ENCODE measurements at places on chromosomes 7 and 10.

- H3K27me3 ChIP-seq, result no peaks in the 10 kb centered on the region
- no peaks in the 10 kb centered on the region for H3K36me3 ChIP-seq
- peak overlapping the region; percentile 38 for H3K27ac ChIP-seq
- DNase-seq, result no peak
- H3K4me1 ChIP-seq, result peaks cover 46% of the 10 kb centered on the region
These were observed 287.8 kb upstream of the MKLN1 start for GRCh38 chr7:131039836-131040235.

DNA sequence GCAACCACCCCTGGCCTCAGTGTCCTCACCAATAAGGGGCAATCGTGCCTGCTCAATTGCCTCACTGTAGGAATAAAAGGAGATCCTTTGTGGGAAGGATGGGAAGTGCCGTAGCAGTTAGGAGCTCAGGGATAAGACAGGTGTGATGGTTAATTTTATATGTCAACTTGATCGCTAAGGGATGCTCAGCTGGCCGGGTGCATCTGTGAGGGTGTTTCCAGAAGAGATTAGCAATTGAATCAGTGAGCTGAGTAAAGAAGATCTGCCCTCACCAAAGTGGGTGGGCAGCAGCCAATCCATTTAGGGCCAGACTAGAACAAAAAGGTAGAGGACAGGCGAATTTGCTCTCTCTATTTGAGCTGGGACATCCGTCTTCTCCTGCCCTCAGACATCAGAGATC is 46.3 kb downstream of the BUB3 start:
- no peak overlapping the region for H3K4me3 ChIP-seq
- no peak overlapping the region for H3K27ac ChIP-seq
- no peaks in the 10 kb centered on the region for H3K27me3 ChIP-seq
- no peak for DNase-seq
- no peaks in the 10 kb centered on the region for H3K36me3 ChIP-seq
- H3K4me1 ChIP-seq, result no peaks in the 10 kb centered on the region

GRCh38 chr10:110556969-110557601 is 10.4 kb upstream of the SMC3 start:
- DNase-seq, result no peak
- H3K4me1 ChIP-seq, result no peaks in the 10 kb centered on the region
- H3K4me3 ChIP-seq, result no peak overlapping the region
- no peaks in the 10 kb centered on the region for H3K27me3 ChIP-seq
- H3K27ac ChIP-seq, result no peak overlapping the region
- H3K36me3 ChIP-seq, result no peaks in the 10 kb centered on the region

GRCh38 chr7:121545418-121545817 is 149.3 kb upstream of the FAM3C start:
- no peak overlapping the region for H3K4me3 ChIP-seq
- H3K4me1 ChIP-seq, result no peaks in the 10 kb centered on the region
- H3K27ac ChIP-seq, result no peak overlapping the region
- no peaks in the 10 kb centered on the region for H3K36me3 ChIP-seq

- no peaks in the 10 kb centered on the region for H3K4me1 ChIP-seq
- H3K27ac ChIP-seq, result no peak overlapping the region
- H3K27me3 ChIP-seq, result no peaks in the 10 kb centered on the region
- H3K36me3 ChIP-seq, result no peaks in the 10 kb centered on the region
- no peak for DNase-seq
- H3K4me3 ChIP-seq, result no peak overlapping the region
These were observed 18.7 kb downstream of the COL17A1 start for GRCh38 chr10:104066945-104067344.

- DNase-seq, result no peak
- no peaks in the 10 kb centered on the region for H3K36me3 ChIP-seq
- H3K27ac ChIP-seq, result no peak overlapping the region
- no peak overlapping the region for H3K4me3 ChIP-seq
These were observed 193.5 kb downstream of the AUTS2 start for GRCh38 chr7:69791739-69792138.

All from right atrium auricular region (tissue), 2 donors.